ENCODE measurements at places on chromosomes 16 and 17.
A peak's percentile ranks its signal among the peaks of the same experiment; 100 is the strongest.

GRCh38 chr17:76635659-76636360 is 7.7 kb downstream of the ST6GALNAC1 start:
- DNase-seq: no peak

- no peak for DNase-seq
These were observed 11.7 kb downstream of the GAA start for GRCh38 chr17:80113033-80113484.

- DNase-seq: no peak
These were observed 20.7 kb downstream of the TRAP1 start for GRCh38 chr16:3696425-3697218.

GRCh38 chr17:36647636-36648035 is 46.3 kb downstream of the MRM1 start:
- no peak for DNase-seq

GRCh38 chr17:1907909-1908698 is 78.3 kb downstream of the RPA1 start:
- no peak for DNase-seq

DNA sequence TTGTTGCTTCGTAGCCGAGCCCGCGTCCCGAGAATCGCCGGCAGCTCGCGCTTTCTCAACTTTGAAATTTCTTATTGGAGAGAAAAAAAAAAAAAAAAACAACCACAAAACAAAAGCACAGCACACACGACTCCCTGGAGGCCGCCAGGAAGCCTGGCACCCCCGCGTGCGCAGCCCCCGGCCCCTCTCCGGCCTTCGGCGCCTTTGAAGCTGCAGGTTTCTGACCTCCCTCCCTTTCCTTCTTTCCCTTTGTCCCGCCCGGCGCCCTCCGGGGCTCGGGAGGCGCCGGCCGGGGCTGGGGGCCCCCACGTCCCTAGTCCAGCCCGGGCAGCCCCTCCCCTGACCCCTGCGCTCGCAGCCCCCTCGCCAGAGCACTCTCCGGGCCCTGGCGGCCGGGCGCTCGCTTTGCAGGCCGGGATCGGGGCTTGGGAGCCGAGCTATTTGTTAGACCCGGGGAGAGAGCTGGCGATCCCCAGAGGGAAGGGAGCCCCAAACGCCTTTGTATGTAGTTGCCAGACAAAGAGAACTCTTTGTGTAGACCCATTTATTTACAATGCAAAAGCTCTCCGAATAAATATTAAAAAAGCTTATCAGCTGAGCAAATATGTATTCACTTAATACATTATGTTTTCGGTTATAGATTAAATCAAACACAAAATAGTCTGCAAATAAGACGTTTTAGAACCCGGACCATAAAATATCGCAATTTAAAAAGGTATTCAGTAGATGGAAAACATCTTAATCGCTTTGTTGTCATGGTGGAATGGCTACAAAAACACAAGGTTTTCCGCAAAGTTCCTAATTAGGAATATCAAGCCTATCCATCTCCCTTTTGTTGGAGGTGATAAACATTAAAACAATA is 2.3 kb downstream of the BAHCC1 start:
- peak; percentile 71 for DNase-seq

Measured in activated CD8-positive, alpha-beta memory T cell treated with anti-CD3 and anti-CD28 coated beads, Interleukin-2, amount 50 U/mL, for 48 hours (primary cell).